Amniotic stem cell (primary cell): ENCODE measurements at places on chromosomes 2 and 18.

- no peak for DNase-seq
These were observed 7.6 kb upstream of the TNS1 start for GRCh38 chr2:218010140-218010983.

- no peak for DNase-seq
These were observed 20.0 kb downstream of the ME2 start for GRCh38 chr18:50898919-50899318.

DNA sequence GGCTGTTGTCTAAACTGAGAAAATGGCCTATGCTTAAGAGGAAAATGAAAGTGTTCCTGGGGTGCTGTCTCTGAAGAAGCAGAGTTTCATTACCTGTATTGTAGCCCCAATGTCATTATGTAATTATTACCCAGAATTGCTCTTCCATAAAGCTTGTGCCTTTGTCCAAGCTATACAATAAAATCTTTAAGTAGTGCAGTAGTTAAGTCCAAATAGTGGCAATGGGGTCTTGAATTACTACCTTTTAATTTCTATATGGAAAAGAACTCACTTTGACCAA lies 13.8 kb upstream of the ALLC start:
- no peak for DNase-seq

DNA sequence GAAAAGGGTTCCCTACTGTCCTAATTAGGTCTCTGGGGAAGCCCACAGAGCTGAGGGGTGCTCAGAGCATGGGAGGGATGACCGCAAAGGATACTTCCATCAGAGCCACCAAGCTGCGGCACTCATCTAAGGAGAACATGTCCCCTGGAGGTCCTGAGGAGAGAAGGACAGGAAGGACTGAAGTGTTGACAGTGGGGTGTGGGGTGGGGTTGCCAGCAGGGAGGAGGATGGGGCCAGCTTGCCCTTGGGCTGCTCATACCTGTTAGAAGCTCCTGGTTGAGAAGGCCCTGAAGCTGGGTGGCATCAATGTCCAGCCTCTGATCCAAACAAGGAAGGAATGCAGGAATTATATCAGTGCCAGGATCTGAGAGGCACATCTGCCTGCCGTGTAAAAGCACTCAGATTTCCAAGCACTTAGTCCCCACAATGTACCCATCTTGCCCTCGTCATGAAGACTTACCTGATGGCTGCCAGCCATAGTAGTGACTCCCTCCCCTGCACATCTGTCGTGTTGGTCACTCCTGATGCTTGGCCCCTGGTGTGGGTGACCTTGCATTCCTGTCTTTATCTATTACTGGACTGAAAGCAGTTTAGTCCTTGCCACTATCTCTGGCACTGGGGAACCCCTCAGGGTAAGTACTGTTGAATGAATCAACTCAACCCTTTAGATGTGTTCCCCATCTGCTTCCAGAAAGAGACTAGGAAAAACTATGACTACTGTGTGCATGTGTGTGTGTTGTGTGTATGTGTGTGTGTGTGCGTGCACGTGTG lies 68.9 kb downstream of the CAPN13 start:
- DNase-seq, result no peak

DNA sequence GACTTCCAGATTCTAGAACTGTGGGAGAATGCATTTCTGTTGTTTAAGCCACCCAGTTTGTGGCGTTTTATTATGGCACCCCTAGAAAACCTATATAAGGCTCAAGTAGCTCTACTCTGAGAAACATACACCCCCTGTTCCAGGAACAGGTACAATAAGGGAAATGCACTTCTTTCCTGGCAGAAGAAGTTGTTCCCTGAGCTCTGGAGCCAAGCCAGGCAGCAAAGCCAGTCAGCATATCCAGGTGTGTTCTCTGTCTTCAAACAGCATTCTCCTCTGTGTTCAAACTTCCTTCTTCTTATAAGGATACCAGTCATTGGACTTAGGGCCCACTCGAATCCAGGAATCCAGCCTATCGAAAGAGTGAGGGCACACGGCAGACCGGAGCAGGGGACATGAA lies 96.5 kb downstream of the TPGS2 start:
- no peak for DNase-seq

GRCh38 chr2:239818086-239818485 lies 207.1 kb downstream of the NDUFA10 start:
- DNase-seq, result no peak

- DNase-seq, result peak; percentile 49
These were observed 28.4 kb upstream of the PUM2 start for GRCh38 chr2:20378891-20379519.

- DNase-seq, result peak; percentile 64
These were observed 408.5 kb downstream of the ZEB2 start for GRCh38 chr2:144111437-144111836.

GRCh38 chr2:227612546-227613271 lies 1.9 kb downstream of the SCYGR3 start:
- no peak for DNase-seq

DNA sequence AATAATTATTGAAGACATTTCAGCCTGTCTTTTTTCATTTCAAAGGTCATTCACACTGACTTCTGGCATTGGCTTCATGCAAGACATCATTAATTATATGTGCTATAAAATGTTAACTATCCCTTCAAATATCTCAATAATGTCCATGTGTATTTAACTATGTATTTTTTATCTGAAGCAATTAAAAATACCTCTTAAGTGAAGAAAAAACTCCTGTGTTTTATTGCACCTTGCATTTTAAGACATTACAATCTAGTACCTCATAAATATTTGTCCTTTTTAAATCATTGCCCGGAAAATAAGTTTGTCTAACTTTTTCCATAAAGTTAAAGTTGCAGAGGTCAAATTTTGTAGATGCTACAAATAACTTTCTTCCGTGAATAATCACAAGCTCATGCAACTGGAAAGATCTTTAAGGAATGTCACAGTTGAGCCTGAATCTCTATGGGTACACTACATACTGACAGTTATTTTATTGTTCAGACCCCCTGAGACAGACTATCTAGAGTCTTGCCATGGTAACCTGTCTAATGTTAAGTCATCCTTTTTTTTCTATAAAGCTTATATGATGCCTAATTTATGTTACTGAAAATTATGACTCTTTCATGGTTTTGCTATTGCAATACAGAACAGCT lies 38.4 kb upstream of the COBLL1 start:
- no peak for DNase-seq

DNA sequence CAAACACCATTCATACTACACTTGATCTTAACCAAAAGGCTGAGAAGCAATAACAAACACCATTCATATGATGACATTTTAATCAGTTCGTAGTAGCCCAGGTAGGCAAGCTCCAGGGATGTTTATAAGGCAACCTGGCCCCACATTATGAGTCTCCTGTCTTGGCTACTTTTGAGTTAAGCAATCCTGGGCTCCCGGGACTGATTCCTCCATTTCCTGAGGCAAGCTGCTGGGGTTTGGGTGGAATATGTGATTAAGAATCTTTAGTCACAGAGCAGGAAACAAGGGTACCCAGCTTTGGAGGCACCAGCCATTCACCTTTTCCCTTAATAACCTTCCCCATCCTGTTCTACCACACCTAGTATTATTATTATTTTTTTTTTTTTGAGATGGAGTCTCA lies 24.5 kb upstream of the SPRED2 start:
- no peak for DNase-seq

DNA sequence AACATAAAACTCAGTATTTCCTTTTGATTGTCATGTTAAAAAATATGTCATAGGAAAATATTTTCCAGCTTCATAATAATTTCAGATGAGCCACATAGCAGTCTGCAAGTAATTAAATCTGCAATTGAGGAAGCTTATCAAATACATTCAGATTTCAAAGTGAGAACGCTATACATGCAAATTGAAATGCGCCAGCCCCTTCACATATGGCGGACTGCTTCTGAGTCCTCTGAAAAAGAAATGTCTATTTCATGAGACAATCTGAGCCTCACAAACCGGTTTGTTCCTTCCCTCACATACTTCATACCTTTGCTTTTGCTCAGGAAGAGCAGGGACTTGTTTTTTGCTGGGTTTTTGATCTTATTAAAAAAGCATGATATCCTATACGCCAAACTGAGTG lies 2.3 kb upstream of the DCDC2C start:
- no peak for DNase-seq

DNA sequence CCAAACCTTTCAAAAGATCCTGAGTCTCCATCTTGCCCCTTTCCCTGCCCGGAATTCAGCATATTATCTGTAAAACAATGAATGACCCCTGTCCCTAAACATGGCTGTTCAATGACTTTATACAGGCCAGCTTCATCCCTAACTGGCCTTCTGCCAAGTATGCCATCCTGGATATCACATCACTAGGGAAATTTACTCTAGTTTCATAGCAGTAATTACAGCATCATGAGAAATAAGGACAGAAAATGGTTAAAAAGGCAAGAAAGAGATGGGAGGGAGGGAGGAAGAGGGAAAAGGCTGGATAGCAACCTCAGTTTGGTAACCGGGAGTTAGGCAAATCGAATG lies 4.4 kb downstream of the MBOAT2 start:
- DNase-seq, result no peak

GRCh38 chr2:134670955-134671354 lies 47.8 kb downstream of the TMEM163 start:
- no peak for DNase-seq

GRCh38 chr2:182616471-182617393 lies 99.3 kb upstream of the DNAJC10 start:
- no peak for DNase-seq

DNA sequence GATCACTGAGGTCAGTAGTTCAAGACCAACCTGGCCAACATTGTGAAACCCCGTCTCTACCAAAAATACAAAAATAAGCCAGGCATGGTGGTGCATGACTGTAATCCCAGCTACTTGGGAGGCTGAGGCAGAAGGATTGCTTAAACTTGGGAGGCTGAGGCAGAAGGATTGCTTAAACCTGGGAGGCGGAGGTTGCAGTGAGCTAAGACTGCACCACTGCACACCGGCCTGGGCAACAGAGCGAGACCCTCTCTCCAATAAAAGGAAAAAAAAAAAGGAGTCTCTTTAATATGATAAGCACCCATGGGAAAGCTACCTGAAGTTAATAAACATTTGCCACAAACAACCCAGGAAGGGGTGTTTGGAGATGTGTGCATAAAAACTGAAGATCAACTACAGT lies 2.6 kb downstream of the STRN start:
- DNase-seq, result no peak

- peak; percentile 81 for DNase-seq
These were observed 18.2 kb downstream of the NRP2 start for GRCh38 chr2:205700331-205701132.

DNA sequence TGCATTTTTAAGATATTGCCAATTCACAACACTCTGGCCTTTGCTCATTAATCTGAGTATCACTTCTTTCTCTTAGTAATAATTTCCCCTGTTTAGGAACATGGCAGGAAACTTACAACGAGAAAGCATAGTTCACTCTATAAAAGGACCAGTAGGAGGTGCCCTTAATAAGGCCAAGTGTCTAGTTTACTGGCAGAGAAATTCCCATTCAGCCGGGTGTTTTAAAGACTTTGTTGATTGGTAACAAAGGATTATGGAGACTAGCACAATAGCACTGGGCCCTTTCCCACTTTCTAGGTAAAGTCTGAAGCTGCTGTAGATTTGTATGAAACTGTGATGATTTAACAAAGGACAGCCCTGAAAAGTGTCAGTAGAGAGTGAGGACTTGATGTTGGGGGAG lies 3.1 kb downstream of the DCC start:
- DNase-seq, result no peak

DNA sequence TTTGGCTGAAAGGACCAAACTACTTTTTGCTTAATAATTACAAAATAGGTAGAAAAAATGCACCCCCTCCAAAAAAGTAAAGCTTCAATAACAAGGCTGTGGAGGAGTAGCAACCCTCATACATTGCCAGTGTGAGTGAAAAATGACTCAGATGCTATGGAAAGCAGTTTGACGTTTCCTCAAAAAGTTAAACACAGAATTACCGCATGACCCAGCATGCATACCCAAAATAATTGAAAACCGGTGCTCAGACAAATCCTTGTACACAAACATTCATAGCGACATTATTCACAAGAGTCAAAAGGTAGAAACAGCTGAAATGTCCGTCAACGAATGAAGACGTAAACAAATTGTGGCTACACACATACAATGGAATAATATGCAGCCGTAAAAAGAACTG lies 38.8 kb upstream of the DAPL1 start:
- no peak for DNase-seq

DNA sequence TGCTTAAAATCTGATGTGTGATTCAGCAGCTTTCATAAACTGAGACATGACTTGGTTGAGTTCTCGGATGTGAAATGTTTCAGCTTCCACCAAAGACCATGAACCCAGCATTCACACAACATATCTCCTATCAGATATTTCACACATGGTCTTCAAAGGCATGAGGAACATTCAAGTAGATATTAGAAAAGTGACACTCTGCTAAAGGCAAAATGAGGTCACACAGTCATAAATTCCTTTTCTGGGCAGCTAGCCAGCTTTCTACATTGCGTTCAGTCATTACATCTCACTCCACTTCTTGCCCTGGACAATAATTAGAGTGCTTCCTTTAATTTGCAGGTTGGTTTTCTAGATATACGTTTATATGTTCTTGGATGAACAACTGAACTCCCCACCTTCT lies 96.7 kb downstream of the GAREM1 start:
- DNase-seq, result no peak

DNA sequence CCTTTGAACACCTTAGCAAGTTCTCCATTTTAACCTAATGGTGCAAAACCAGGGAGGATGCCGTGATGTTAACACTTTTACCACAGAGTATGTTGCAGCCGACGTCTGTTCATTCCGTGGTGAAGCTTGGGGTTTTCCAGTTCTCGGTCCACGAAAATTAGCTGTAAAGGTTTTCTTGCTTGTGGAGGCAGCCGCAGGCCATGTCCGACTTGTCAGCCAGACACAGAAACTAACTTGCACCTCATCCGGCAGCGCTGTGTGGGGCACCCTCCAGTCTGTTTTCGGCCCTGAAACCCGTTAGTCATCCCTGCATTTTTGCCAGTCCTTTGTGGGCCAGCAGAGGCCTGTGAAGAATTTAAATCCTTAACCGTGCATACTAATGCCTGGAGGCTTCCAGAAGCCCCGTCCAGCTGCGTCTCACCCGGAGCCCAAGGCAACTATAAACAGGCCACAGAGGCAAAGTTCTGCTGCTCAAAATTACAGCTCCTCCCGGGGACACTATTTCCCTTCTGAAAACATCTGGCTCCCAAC lies 70.6 kb downstream of the SH3YL1 start:
- DNase-seq, result no peak

- no peak for DNase-seq
These were observed 19.7 kb downstream of the GNLY start for GRCh38 chr2:85713836-85714235.

DNA sequence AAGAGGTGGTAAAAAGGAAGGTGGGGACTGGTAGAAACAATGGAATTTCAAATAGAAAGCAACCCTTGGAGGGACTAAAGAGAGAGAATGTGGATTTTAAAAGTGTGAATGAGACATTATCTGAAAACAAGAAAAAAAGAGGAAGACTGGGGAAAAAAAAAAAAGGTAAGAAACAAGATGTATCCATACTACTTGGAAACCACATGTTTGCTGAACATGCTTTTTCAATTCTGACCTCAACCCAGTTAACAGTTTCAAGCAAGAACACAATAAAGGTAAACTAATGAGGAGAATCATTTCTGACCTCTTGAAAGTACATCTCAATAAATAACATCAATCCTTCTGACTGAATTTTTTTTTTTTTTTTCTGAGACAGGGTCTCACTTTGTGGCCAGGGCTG lies 2.6 kb downstream of the FARSB start:
- no peak for DNase-seq
